ENCODE measurements at places on chromosomes 13 and 19.
A peak's percentile ranks its signal among the peaks of the same experiment; 100 is the strongest.

GRCh38 chr13:110528911-110529310, 32.6 kb downstream of the RAB20 start:
- no peak for DNase-seq

GRCh38 chr19:16232568-16232967, 34.9 kb downstream of the AP1M1 start:
- DNase-seq, result no peak

DNA sequence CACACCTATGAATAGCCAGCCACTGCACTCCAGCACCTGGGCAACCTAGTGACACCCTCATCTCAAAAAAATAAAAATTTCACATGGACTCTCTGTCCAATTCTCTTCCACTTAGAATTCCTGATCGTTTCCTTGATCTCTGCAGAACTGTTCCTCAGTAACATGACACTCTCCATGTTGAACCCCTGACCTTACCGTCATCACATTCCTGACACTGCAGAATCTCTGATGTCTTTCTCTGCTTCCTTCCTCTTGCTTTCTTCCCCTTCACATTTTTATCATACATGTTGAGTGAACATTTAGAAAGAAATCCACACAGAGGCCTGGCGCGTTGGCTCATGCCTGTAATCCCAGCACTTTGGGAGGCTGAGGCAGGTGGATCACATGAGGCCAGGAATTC, 15.0 kb downstream of the ZNF114 start:
- peak; percentile 66 for DNase-seq

GRCh38 chr13:46751811-46752635, 44.9 kb downstream of the ESD start:
- no peak for DNase-seq

DNA sequence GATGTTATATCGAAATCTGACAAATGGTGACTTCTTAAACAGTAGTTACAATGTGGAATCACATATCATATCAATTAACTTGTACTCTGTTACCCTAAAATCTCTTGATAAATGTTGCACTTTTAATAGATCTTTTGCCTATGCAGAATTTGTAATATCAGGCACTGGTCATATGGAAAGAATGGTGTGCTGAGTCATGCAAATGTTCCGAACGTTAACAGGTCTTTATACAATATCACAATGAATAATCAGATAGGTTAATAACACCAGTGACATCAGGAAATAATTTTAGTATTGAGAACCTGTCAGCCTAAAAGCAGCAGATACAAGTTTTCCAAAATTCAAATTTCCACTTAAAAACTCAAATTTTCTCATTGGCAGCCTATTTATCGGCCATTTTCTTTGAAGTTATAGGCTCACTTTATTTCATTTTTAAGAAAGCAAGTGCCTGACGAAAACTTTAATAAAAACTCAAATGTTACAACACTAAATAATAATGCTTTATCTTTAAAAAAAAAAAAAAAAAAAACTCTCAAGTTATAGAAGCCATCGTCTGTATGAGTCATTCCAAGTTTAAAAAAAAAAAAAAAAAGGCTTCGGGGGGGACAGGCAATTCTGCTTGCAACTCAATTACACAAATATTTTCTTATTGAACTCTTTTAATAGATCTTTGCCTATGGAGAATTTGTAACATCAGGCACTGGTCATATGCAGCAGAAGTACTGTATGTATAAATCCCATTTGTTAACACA, 180.9 kb downstream of the DIAPH3 start:
- DNase-seq, result peak; percentile 25

DNA sequence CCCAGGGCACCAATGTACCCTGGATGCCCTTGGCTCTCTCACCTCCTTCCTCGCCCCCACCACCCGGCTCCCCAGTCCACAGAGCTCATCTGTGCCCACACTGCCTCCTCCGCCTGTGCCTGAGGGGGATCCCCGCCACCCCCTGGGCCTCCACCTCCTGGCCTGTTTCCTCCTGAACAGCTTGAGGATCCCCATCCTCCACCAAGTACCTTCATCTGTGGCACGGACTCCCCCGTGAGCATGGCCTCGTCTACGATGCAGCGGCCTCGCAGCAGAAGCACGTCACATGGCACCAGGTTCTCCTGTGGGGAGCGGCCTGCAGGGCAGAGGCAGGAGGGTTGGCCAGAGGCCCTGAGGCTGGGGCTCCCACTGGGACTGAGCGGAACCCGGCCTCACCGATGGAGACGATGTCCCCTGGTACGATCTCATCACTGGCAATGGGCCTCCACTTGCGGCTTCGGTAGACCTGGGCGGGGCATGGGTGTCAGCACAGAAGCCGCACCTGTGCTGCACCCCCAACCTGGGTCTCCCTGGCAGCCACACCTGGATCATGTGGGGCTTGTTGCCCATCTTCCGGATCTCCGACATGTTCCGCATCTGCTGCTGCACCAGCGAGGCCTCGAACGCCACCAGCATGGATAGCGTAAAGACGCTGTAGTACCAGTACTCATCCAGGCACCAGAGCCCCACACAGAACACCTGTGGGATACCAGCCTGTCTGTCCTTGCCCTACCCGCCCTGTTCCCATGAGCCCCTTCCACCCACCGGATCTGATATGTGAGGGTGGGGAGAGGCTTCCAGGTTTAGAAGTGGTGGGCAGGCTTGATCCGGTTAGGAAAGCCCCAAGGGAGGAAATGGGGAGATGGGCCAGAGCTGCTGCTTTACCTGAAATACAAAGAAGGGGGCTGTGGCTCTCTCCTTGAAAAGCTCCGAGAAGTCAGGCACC, 6.8 kb downstream of the ATP13A1 start:
- no peak for DNase-seq

DNA sequence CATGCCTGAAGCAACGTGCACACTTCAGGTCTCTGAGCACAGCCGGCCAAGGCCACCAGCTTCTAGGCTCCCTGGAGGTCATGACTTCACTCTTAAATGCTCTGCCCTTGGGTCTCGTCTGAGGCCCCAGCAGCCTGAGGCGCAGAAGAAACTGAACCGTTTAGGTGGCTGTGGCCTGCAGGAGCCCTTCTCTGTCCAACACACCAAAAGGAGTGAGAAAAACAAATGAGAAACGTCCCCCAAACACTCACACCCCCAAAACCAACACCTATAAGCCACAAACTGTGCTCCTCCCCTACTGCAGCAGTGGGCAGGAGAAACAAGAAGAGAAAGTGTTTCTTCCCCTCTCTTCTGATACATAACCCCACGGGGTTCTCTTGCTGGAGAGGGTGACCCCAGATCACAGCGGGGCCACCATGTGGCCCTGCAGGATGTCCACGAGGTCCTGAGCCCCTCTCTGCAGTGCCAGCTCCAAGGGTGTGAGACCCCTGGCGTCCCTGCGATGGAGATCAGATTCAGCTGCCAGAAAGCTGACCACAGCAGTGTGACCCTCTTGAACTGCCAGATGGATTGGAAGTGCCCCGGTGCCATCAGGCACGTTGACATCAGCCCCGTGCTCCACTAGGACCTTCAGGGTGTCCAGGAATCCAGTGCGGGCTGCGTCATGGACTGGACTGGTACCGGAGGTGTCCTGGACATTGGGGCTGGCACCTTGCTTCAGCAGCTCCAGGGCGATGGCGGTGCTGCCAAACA, 1.0 kb upstream of the KRI1 start:
- DNase-seq, result no peak

- DNase-seq, result no peak
Measured at GRCh38 chr13:93001866-93002461, 224.6 kb upstream of the GPC6 start.

DNA sequence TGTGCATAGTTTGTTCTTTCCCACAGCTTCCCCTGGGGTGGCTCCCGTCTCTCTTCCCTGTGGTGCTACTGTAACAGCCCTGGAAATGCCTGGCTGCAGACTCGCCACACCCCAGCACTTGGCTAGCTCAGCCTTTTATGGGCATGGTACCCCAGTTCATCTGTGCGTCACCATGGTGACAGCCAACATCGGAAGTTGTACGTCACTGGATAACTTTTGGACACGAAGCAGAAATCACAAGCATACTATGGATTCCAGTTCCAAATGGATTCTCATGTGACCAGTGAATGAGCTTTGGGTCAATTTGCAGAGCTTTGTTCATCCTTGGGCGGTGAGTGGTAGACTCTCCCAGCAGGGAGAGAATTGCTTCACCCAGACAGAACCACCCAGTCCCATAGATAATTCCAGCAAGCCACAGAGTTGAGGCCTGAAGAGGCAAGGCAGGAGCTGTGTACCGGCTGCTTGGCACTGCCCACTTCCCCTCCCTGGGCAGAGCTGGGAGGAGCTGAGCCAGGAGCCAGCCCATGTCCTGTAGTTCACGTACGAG, 54.4 kb downstream of the COL4A2 start:
- DNase-seq, result peak; percentile 100

GRCh38 chr13:29548722-29549121, 46.8 kb downstream of the SLC7A1 start:
- DNase-seq, result peak; percentile 78

DNA sequence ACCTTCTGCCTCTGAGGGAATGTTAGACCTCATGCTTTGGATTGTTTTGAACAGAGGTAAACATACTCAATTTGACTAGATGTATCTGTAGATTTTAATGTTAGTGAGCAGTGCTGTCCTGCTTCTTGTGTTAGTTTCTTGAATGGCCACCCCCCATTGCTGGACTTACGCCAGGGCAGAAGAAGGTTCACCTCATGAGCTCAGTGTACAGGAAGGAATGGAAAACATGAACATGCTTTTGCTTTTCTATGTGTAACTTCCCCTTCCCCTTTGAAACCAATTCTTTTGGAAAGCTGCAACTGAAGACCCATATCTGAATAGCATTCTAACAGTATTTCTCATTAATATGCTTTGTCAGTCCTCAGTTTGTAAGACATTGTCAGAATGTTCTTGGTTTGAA, 32.3 kb downstream of the WASF3 start:
- peak; percentile 33 for DNase-seq

DNA sequence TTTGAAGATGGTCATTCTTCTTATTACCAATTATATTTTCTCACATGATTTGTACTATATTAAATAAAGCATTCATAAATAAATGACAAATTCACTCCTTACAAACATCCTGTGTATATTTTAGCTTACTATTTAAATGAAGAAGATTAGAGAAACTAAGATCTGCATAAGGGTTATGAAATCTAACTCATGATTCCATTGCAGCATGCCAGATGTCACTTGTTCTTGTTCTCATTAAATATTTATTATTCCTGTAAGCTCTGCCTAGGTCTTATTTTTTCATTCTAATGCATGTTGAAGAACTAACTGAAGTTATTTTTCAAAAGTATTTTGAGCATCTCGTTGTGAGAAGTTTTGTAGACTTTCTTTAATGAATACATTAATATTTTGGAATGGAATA, 18.3 kb downstream of the NUP58 start:
- DNase-seq, result no peak

GRCh38 chr19:48934837-48935236, 1.3 kb downstream of the DHDH start:
- DNase-seq, result no peak

DNA sequence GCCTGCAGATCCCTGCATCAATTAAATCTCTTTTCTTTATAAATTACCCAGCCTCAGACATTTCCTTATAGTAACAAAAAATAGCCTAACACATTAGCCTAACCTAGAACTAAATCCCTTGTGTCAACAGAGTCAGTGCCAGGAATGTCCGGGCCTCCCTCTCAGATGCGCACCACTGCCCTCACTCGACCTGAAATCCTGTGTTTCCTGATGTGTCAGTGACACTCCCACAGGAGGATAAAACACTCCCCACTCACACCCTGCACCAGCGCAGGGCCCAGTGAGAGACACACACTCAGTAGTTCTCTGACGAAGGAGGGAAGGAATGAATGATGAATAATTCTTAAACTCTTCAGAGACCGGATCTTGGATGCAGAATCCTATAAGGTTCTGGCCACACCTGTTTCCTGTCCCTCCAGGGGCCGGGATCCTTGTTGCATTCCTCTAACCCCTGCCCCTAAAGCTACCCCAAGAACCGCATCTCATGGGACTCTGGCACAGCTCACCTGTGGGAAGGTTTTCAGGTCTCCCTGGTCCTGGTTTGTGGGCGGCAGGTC, 3.1 kb downstream of the CEACAM3 start:
- no peak for DNase-seq

- no peak for DNase-seq
Measured at GRCh38 chr19:17159466-17160393, 55.4 kb upstream of the USE1 start.

DNA sequence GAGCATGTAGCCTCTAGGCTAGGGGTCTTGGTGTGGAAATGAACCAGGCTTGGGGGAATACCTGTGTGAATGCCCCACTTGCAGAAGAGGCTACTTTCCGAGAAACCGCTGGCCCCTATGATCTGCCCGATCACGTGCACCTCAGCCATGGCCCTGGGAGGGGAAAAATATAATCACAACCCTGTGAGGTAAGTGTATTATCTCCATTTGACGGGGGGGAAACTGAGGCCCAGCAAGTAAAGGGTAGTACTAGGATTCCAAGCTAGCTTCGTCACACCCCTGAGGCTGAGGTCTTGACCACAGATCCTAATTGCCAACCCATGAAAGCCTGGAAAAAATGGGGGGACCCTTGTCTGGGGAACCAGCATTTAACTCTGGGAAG, 587 bp downstream of the B9D2 start:
- DNase-seq, result no peak

DNA sequence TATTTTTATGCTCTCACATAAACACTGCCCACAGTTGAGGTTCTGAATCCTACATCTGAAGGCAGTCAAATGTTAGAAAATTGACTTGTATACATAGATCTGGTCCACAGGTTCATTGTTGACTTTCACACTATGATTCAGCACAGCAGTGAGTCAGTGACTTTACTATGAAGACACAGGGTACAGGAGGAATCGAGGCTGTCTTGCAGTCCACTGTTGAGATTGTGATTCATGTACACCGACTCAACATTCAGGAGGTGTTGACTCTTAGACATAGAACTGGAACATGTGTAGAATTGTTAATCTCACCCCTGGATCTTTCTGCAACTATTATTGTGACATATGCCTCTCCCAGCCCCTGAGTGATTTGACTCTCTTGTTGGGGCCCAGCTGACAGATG, 74.3 kb upstream of the ZNF43 start:
- no peak for DNase-seq

DNA sequence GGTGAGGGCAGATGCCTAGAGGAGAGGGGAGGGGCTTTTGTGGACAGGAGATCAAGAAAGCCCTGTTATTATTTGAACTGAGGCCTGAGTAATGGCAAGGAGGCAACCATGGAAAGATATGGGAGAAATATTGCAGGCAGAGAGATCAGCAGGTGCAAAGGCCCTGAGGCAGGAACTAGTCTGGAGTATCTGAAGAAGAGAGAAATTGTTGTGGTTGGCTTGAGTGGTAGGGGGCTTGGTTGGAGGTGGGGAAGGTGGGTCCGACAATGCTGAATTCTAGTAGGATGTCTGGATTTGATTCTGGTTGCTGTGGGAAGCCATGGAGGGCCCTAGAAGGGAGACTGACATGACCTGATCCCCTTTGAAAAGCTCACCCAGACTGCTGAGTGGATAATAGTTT, 2.4 kb upstream of the URI1 start:
- DNase-seq, result no peak

DNA sequence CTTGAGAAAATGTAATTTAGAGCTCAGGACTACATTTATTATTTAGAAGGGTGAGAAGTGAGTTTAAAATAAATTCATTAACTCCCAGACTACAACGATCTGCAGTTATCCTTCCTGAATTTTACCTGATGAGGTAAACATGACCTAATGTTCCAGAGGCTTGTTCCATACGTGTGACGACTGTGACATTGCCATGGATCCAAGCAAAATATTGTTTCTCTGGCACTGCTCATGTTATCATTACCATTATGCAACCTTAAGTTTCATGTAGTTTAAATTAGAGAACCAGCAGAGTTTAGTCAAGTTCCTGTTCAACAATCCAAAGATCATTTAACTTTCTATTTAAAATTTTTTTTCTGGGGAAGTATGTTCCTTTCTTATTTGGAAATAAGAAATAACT, 279.6 kb downstream of the KLF5 start:
- DNase-seq, result peak; percentile 71

- peak; percentile 84 for DNase-seq
Measured at GRCh38 chr13:30429721-30430694, 7.7 kb downstream of the UBE2L5 start.
